ENCODE measurements at places on chromosomes 12 and 14.

GRCh38 chr12:126899926-126900792 lies 1366.8 kb upstream of the TMEM132C start:
- no peak for DNase-seq

DNA sequence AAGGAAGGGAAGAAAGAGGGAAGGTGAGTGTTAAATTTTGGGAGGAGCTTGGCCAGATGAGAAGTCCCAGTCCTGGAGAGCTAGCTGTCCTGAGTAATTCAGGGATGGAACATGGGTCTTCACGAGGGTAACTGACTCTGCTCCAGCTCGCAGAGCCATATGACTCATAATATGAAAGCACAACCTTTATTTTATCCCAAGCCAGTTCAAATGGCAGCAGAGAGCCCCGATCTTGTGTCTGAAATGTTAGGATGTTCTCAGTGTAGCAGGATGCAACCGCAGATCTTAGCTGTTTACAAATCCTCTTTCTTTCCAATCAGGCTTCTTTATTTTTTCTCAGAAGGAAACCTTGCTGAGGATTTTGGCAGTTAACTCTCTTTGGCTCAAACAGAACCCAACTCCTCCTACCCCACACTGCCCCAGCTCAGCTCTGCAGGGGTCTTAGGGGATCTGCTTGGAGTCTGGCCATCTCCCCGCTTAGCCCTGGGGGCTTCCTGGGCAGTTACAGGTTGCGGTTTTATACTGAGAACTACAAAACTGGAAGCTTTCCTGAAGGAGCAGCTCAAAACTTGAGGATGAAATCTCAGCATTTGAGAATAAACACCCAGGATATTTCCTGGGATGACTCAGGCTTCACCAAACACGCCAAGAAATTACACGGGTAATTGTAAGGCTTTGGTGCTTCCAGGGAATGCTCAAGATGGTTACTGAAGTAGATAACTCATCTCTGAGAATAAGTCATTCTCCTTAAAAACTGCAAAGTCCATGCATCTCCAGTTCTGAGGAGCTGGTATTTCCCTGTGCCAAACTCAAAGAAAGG lies 92.5 kb downstream of the VCPKMT start:
- DNase-seq, result no peak

DNA sequence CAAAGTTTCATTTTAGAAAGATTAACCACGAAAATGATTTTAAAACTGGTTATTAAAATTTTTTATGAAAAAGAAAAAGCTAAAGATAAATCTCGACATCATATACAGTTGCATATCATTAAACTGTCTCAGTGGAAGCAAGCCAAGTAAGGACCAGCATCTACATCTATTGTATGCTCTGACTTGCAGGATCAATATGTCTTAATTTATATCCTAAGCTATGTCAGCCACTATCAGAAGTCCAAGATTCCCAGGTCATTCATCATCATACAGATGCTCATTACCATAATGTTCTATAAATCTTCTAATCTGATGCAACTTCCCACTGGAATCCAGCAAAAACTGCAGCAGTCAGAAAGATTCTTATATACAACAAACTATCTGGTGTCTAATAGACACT lies 43.5 kb downstream of the CMAS start:
- no peak for DNase-seq

DNA sequence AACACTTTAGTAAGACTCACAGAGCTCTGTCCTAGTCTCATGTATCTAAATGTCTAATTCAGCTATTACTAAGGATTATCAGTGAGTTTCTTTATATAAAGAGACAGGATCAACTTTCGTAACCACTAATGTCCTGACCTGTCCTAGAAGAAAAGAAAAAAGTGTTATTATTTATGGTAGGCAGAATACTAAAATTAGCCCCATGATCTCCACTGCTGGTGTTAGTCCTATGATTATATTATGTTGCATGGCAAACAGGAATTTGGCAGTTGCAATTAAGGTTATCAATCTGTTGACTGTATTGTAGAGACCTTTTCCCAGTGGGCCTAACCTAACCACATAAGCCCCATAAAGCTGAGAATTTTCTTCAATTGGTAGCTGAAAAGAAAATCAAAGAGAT lies 132.9 kb upstream of the DIO2 start:
- DNase-seq, result no peak

DNA sequence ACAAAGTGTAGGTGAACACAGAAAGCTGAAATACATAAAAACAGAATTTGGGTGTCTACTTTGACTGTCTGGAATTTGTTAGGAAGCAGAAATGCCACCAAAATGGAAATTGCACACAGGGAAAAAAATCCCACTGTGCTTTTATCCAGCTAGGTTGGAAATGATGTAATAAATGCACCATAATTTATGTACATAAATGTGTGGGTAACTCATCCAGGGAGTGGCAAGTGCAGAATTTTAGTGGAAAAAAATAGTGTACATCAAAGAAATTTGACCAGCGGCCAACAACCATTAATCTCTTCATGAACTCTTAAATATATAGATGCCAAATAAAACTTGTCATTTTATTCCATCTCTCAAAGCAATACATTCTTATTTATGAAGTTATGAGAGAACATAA lies 105.6 kb downstream of the LLPH start:
- no peak for DNase-seq

DNA sequence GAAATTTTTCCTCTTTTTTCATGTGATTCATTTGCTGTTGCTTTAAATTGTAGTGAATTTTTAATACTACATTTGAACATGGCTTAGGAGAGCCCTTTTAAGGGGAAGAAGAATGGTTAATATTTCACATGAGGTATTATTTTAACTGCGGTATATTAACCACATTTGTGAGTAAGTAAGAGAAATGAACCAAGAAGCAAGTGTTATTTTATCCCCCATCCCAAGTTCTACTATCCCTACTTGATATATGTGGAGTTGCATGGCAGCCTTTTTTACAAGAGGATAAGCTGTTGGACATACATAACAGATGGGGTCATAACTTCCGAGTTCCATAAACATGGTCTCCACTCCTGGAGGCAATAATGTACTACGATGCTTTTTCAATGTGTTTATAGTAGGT lies 623.3 kb downstream of the LRFN5 start:
- no peak for DNase-seq

GRCh38 chr14:29235991-29236390 lies 469.4 kb downstream of the FOXG1 start:
- no peak for DNase-seq

- DNase-seq, result no peak
These were observed 767.7 kb downstream of the DIO2 start for GRCh38 chr14:79443602-79444001.

- DNase-seq, result no peak
These were observed 139.2 kb downstream of the KICS2 start for GRCh38 chr12:64082866-64083268.

GRCh38 chr14:20356422-20356821 lies 13.0 kb downstream of the PARP2 start:
- DNase-seq, result no peak

- DNase-seq, result no peak
These were observed 30.7 kb downstream of the TMEM229B start for GRCh38 chr14:67457782-67458181.

DNA sequence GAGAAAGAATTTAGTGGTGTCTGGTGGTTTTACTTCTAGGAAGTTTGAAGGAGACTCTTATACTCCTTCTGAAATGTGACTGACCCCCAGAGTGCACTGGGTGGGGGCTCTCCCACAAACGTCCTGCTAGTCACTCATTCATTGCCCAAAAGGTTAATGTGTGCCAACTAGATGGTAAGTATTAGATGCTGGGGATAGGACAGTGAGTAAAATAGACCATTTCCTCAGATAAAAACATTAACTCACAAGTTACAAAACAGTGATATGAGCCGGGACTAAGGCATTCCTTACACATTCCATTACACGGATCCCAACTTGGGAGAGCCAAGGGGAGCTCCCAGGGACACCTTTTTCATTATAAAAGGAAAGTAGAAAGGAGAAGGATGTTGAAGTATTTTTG lies 185.1 kb downstream of the ATXN7L3B start:
- DNase-seq, result no peak

DNA sequence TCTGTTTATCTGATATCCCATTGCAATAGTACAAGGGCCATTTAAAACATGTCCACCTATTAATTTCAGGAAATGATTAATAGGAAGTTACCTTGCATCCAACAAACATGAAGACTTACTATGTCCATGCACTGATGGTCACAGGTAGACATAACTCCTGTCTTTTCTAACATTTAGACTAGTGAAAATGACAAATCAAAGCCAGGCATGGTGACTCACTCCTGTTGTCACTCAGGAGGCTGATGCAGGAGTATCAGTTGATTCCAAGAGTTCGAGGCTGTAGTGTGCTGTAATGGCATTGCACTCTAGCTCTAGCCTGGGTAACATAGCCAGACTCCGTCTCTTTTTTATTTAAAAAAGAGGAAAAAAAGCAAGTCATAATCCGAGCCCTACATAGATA lies 14.8 kb downstream of the HSP90B1 start:
- no peak for DNase-seq

DNA sequence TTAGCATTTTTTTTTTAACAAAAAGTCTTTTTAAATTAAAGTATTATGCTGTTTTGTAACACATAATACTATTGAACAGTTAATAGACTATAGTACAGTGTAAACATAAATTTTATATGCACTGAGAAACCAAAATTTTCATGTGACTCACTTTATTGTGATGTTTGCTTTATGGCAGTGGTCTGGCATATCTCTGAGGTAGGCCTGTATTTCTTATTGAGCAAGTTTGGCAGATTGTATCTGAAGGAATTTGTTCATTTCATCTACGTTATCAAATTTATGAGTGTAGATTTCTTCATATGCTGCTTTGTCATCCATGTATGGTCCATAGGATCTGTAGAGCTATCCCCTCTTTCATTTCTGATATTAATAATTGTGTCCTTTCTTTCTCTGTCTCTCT lies 78.8 kb upstream of the PDE3A start:
- no peak for DNase-seq

- DNase-seq, result no peak
These were observed 27.2 kb upstream of the ADAMTS20 start for GRCh38 chr12:43579206-43579605.

DNA sequence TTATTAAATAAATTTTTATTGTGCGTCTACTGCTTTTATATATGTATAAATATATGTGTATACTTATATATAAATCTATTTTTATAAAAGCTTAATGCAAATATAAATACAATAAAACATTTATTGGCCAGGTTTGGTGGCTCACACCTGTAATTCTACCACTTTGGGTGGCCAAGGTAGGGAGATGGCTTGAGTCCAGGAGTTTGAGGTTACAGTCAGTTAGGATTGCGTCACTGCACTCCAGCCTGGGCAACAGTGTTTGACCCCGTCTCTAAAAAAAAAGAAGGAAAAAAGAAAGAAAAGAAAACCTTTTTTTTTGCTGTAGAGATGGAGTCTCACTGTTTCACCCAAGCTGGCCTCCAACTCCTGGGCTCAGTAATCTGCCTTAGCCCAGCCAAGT lies 20.9 kb downstream of the ACTR6 start:
- no peak for DNase-seq

DNA sequence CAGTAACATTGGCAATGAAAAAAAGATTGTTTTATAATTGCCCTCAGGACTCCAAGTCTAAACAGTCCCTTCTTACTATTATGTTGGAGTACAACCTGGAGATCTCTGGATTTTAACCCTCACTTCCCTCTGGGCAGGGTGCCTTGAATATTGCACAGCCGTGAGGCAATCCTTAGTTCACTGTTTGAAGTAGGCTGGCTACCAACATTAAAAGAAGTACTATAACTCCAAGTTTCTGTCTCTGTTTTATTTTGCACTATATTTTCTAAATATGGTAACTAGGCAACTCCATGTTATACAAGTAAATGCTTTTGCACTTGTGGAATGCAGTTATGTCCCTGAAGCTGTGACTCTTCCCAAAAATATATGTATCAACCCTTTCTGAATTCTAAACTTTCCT lies 490.7 kb downstream of the EGLN3 start:
- DNase-seq, result no peak

GRCh38 chr14:37230551-37231194 lies 32.9 kb downstream of the MIPOL1 start:
- DNase-seq, result no peak

DNA sequence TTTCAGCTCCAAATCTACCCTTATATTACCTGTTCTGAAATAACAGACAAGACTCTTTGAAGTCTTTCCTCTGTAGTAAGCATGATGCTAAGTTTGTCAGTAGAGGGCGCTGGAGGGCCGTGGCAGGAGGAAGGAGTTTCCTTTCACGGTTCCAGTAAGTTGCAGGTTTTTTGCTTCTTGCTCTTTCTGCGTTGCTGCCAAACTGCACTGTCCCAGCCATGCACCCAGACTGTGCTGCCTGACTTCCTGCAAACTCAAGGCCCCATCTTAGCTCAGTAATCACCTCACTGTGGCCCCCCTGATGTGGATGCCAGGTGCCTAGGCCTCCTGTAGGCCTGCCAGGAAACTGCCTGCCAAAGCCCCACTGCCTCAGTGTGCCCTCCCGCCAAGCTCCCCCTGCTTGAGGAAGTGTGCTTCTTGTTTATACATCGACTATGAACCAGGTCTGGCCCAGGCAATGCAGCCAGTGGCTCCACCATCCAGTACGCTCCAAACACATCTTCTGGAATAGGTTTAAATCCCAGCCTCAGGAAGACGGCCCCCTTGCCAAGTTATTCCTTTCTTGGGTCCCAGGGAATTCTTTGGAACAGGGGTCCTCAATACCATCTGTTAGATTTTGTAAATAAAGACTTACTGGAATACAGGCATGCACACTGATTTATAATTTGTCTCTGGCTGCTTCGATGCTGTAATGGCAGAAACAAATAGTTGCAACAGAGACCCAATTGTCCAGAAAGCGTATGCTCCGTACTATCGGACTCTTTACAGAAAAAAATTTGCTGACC lies 193.7 kb upstream of the LRIG3 start:
- DNase-seq, result peak; percentile 30

DNA sequence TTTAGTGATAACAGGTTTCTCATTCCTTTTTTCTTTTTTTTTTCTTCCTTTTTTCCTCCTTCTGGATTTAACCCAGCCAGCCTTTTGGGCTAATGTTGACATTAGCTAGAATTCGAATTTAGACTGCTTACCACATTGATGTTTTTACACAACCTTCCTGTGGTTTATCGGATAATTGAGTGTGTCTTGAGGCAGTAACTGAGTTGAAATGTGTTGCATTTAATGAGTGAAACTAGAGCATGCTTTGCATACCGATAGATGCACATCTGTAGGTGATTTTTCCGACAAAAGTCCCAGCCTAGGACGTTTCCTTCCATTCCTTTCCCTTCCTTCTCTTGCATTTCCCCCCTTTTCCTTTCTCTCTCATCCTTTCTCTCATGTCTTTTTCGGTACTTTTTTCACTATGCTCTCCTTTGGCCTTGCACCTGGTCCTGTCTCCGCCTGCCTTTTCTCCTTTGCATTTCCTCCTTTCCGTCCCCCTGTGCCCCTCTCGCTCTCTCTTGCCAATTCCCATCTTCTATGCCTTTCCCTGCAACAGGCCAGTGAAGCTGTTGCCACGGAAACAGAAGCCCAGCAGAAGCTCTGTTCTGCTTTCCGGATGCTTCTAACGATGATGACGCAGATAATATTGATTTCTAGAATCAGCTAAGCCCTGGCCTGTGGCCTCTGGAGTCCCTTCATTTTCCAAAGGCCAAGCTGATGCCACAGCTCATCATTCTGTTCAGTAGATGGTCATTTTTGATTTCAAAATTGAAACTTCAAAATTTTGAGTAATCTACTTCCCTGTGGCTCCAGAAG lies 76.1 kb downstream of the SLC25A47 start:
- DNase-seq, result no peak

GRCh38 chr12:132159555-132160003 lies 15.3 kb downstream of the NOC4L start:
- DNase-seq, result no peak

GRCh38 chr12:46412857-46413256 lies 40.3 kb upstream of the SLC38A2 start:
- no peak for DNase-seq

- no peak for DNase-seq
These were observed 23.0 kb downstream of the ZFHX2 start for GRCh38 chr14:23528555-23528954.

GRCh38 chr14:92462568-92462967 lies 51.0 kb upstream of the RIN3 start:
- no peak for DNase-seq
